ENCODE measurements at places on chromosomes 1 and 21.

- no peak for DNase-seq
Measured at GRCh38 chr1:116113615-116114014, 2.4 kb downstream of the MAB21L3 start.

DNA sequence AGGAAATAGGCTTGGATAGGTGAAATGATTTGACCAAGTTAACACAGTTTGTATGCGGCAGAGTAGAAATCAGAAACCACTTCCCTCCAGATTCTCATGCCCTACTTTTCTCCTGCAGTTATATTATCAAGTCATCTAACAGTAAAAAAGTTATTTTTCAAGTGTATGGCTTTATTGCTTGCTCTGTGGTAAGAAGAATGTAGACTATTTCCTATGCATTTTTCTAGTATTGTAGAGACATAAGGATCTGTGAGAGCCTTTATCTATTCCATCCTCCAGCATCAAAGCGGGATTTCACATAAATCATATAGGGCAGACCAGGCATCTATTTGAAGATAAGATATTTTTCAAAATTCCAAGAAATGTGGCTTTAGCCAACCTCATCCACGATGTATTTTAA lies 208.5 kb downstream of the TTLL7 start:
- no peak for DNase-seq

GRCh38 chr1:154115180-154115579 lies 39.7 kb downstream of the NUP210L start:
- no peak for DNase-seq

- no peak for DNase-seq
Measured at GRCh38 chr1:217270101-217270500, 360.8 kb downstream of the GPATCH2 start.

DNA sequence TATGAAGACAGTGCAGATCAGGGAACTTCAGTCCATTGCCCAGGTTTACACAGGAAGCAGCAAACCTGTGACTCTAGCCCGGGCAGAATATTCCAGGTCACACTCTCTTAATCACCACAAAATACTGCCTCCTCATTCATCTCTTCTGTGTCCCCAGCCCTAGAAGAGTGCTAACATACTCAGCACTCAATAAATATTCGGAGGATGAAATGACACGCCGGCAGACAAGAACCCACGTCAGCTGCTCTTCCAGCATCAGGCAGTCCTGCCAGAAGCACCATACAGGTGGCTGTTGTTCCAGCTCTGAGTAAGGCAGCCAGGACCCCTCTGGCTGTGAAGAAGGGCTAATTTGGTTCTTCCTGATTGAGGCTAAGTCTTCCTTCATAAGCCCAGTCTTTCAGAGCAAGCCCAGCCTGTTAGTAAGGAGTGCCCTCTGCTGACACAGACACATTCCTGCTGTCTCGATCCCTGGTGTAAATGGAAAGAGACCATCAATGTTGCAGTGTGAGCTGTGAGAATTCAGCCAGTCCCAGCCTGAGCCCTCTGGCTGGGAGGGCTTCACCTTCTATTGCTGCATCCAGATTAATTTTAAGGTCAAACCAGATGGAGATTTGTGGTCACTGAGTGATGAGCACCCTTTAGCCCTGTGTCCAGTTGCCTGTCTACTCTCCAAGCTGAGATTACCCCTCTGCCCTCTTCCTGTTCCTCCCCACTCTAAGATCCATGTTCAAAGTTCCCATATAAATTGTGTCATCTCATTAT lies 45.0 kb upstream of the KIRREL1 start:
- DNase-seq: no peak

GRCh38 chr1:204713541-204713940 lies 28.0 kb upstream of the LRRN2 start:
- DNase-seq: no peak

DNA sequence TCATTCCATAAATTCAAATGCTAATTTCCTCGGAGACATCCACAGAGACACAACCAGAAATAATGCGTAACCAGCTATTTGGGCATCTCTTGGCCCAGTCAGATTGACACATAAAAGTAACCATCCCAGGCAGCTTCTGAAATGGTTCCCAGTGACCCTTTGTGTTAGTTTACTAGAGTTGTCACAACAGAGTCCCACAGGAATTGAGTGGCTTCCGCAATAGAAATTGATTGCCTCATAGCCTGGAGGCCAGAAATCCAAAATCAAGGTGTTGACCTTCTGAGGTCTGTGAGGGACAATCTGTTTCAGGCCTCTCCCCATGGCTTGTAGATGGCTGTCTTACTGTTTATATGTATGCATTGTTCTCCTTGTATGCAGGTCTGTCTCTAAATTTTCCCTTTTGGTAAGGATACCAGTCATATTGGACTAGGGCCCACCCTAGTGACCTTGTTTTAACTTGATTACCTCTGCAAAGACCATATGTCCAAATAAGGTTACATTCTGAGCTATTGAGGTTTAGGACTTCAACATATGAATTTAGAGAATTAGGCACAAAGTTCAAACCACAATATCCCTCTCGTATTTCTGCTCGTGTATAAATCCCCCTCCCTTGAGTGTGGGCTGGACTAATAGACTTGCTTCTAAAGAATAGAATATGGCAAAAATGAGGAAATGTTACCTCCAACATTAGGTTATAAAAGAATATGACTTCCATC lies 78.2 kb upstream of the FGGY start:
- DNase-seq: no peak

Data from NCI-H446 treated with DMSO at 0.1 percent for 48 hours (cell line).